ENCODE measurements at places on chromosomes 7 and 10.

GRCh38 chr10:8910314-8910713, 855.8 kb downstream of the GATA3 start:
- no peak for DNase-seq

DNA sequence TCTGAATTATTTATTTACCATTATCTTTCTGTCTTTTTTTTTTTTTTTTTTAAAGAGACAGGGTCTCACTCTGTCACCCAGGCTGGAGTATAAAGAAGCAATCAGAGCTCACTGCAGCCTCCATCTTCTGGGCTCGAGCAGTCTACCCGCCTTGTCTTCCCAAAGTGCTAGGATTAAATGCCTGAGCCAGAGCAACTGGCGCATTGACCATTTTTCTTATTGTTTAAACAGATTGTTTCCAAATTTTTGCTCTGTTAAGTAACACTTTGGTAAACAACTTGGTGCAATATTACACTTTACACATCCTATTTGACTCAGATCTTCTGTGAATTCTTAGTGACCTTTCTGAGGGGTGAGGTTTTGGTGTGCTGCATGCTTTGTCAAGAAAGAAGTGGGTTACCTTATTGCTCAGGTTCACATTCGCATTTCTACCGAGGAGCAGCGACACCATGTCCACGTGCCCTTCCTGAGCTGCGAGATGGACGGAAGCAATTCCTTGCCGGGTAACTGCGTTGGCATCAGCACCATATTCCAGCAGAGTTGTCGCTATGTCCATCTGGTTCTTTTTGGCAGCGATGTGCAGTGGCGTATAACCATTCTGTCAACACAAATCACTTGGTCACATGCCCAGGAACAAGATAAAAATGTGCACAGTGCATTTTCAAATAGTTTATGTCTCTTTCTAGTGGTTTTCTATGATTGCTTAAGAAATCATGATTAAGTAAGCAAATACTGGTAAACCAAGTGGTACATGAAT, 203.2 kb downstream of the ANK3 start:
- no peak for DNase-seq

DNA sequence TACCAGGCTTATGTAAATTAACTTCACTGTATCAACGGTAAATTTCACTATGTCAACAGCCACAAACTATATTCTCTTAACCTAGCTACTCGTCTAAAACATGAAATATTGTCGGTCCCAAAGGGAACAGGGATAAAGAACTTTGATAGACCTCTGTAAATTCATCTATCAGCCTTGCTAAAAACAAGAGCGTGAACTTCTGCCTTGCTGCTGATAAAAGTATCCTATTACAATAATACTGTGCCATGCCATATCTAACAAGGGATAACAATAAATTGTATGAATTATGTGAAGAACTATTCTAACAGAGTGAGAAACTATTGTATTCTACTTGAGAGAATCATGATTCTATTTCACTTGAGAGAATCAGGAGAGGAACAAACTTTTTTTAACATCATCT, 117.2 kb downstream of the CNOT4 start:
- DNase-seq: no peak

DNA sequence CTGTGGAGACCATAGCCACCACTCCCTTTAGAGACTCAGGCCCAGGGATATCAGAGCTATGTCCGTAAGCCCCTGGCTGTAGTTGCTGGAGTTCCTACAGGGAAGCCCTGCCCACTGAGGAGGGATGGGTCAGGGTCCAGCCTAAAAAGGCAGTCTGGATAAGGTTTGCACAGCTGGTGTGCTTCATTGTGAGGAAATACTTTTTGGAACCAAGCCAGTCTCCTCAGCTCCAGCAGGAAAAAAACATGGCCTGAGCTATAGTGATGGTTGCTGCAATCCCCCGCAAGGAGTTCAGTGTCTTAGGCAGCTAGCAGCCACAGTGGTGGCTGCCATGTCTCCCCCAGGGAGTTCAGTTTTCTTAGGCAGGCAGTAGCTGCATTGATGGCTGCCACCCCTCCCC, 52.6 kb upstream of the CYP2C8 start:
- no peak for DNase-seq

GRCh38 chr10:70969188-70969587, 80.8 kb upstream of the PCBD1 start:
- DNase-seq: no peak

- DNase-seq: no peak
Measured at GRCh38 chr7:115078851-115079250, 157.0 kb downstream of the MDFIC start.

- no peak for DNase-seq
Measured at GRCh38 chr7:44772440-44772839, 23.8 kb downstream of the ZMIZ2 start.

- no peak for DNase-seq
Measured at GRCh38 chr10:127452568-127452967, 96.5 kb upstream of the NPS start.

GRCh38 chr7:101391991-101392390, 29.3 kb downstream of the COL26A1 start:
- DNase-seq: no peak

DNA sequence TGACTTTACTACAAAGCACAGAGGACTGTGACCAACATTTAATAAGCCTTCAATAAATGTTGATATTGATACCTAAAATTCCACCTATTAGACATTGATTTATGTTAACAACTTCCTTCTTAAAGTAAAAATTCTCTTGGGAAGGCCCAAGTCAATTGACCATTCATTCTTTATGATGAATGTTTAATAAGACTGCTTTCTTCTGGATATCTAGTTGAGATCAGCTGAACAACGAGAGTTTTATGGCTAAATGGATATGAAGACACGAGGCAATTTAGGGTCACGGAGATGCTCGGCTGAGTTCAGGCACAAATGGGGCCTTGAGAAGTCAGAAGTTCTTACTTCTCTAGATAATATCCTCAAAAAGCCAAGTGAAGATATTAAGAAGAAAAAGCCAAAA, 258.8 kb downstream of the FRMD4A start:
- DNase-seq: no peak

All from activated T-cell treated with anti-CD3 and anti-CD28 coated beads, Interleukin-2, amount 50 U/mL, for 24 hours (primary cell).